Cardiac fibroblast (primary cell): ENCODE measurements at places on chromosomes 16 and 17.

DNA sequence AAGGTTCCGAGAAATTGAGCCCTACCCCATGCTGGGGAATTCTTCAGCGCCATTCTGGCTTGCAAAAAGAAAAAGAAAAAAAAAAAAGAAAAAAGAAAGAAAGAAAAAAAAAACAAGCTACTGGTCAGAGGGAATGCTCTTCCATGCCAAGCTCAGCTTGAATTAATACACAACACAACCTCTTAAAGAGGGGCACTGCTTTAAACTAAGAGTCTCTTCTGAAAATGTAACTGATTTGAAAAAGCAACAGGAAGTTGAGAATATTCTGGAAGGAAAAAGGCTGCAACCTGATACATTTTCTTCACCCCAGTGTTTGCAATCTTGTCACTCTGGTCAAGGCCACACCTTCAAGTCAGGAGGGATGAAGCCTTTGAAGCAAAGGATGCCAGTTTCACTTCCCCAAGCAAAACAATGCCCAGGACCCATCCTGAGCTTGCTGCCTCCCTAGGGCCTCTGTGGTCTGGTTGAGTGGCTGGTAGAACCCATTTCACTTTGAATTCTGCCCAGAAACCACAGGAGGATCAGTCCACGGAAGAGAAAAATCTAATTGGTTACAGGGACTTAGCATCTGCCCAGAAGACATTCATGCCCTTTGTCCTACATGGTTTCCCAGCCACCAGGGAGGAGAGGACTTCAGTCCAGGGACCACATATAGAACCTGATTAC, 389.7 kb downstream of the SOX9 start:
- no peak for DNase-seq

- DNase-seq: no peak
These were observed 991 bp upstream of the MYH10 start for GRCh38 chr17:8631554-8631877.

GRCh38 chr16:68800257-68800875, 43.0 kb upstream of the TANGO6 start:
- DNase-seq: peak; percentile 95

GRCh38 chr16:71672803-71673581, 47.0 kb downstream of the MARVELD3 start:
- no peak for DNase-seq

GRCh38 chr17:65109990-65110680, 27.0 kb upstream of the RGS9 start:
- peak; percentile 61 for DNase-seq

GRCh38 chr17:81741049-81741593, 29.0 kb downstream of the SLC25A10 start:
- DNase-seq: no peak

- DNase-seq: no peak
These were observed 71.1 kb downstream of the RPH3AL start for GRCh38 chr17:281365-281999.

DNA sequence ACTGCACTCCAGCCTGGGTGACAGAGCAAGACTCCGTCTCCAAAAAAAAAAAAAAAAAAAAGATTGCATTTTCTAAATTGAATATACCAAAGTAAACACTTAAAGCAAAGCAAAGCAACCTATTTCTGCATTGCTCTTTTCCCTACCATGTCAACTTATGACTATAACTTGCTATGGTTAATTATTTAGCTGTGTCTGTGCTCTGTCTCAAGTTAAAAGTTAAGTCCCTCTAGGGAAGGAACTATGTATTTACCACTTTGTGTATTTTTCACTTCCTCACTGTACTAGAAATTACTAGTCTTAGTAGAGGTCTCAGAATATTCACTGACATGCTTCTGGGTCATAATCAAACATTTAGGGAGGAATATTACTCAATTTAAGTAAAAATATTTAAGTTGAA, 711.7 kb upstream of the SOX9 start:
- DNase-seq: no peak

- DNase-seq: no peak
These were observed 7.2 kb upstream of the G6PC1 start for GRCh38 chr17:42893359-42893758.
